RKO (cell line): ENCODE measurements at places on chromosomes 1 and 21.

DNA sequence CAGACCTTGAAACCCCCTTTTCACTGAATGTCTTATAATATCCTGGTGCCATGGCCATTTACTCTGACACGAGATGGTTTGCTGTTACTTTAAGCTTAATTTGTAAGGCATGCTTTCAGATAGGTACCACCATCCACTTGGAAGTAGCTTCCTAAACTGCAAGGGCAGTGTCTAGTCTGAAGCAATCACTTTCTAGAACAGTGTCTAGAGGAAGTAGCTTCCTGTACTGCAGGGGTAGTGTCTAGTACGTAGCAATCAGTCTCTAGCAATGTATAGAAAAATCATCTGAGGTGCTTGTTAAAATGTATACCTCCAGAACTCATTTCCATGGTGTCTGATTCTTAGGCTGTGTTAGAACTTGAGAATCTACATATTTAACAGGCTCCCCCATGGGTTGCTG is 42.5 kb downstream of the ZBTB40 start:
- no peak for DNase-seq

DNA sequence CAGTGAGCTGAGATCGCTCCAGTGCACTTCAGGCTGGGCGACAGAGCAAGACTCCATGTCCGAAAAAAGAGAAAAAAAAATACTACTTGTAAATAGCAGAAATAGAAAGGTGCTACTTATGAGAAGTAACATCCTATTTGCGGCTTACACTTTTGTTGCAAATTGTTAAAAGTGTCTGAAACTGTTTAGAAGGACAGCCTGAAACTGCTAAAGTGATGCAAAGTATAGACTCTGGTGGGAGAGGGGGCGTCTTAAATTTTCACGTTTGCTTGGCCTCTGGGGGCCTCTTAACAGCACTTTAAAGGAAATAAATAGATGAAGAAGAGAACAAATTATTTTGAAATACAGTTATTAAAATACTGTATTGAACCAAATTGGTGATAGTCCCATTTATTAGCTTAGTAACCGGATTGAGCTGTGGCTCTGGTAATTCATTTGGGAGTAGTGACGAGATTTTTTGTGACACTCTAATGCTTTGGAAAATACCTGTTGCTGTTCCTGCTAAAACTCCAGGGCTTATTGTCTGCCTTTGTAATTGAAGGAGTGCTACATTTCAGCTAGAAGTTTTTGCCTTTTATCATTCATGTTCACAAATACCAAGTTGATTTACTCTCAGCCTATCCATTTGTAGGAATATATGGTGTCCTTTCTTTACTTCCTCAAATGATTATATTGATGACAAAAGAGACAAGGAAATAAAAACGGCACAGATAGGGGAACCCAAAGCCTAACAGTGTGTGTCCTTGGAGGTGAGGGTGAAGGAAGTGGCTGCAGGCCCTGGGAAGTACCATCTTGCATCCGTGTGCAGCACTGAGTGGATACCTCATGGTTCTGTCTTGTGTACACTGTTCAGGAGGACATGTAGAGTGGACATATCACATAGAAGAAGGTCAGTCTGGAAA is 6.2 kb downstream of the PKNOX1 start:
- no peak for DNase-seq

DNA sequence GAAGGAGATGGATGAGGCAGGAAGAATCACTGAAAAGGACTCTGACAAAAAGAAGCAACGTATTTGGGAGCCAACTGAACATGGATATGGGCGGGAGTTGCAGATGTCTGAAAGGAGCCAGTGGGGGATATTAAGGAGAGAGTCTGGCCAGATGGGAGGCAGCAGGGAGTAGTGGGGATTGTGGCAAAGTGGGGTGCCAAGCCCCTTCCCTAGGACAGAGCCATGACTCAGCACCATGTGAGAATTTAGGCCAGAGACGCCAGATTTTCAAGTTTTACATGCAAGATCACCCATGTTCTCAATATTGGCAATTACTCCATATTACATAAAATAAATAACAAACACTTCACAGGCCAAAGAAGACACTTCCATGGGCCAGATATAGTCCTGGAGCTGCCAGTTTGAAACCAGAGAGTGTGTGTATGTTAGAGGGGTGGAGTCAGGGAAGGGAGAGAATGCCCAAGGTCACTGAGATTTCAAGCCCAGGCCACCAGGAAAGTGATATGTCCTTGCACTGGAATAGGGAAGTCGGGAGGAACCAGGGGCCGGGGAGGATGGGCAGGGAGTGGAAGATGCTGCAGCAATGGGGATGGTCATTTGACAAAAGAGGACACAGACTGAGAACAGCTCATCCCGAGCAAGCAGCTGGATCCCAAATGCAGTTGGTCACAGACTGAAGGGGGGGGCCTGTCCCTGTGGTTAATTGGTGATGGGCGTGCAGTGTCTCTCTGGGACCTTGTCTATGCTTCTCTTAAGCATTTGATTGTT is 23.5 kb downstream of the TMEM51 start:
- no peak for DNase-seq

DNA sequence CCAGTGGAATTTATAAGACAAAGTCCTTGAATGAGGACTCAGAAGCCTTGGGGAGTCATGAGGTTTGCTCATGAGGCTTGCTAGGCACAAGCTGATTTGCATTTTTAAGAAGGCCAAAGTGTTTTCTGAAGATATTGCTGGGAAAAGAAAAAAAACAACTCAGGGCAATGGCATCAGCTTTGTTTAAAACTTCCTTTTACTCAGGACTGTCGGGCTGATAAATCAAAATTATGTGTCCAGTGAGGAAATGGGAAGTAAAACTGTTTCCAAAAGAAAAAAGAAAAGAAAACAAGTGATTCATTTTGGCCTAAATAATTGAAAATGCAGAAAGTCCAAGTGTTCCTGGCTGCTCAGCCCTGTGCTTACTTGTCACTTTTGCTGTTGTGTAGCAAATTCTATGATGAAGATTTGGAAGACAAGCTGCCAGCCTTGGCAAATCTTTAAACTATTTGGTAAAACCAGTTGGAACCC is 282.4 kb downstream of the HLX start:
- no peak for DNase-seq

- DNase-seq, result no peak
These were observed 873 bp upstream of the PI4KB start for GRCh38 chr1:151327903-151328674.

GRCh38 chr1:153527683-153528040 is 8.1 kb downstream of the S100A6 start:
- DNase-seq, result no peak

- DNase-seq, result no peak
These were observed 18.7 kb upstream of the OR6N2 start for GRCh38 chr1:158799689-158800088.

- no peak for DNase-seq
These were observed 35.5 kb downstream of the CAPN2 start for GRCh38 chr1:223747838-223748335.

GRCh38 chr1:228087771-228088251 is 5.3 kb downstream of the ARF1 start:
- DNase-seq, result peak; percentile 67

GRCh38 chr1:22685591-22686059 is 25.0 kb upstream of the EPHB2 start:
- no peak for DNase-seq

- DNase-seq, result no peak
These were observed 534.3 kb upstream of the OLFM3 start for GRCh38 chr1:102531036-102531435.

DNA sequence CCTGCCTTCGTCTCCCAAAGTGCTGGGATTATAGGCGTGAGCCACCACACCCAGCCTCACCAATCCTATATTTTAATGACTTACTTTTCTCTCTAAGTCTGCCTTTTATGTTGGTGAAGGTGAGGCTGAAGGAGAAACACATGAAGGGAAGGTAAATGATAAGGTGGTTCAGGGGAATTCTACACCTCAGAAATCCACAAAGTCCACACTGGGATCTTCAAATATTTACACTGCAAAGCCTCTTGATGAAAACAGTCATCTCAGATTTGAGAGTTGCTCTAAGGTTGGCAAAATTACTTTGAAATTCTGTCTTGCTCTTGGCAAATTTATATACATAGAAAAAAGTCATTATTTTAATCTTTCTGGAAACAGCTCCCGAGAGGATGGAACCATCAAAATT is 42.0 kb upstream of the CACHD1 start:
- no peak for DNase-seq

DNA sequence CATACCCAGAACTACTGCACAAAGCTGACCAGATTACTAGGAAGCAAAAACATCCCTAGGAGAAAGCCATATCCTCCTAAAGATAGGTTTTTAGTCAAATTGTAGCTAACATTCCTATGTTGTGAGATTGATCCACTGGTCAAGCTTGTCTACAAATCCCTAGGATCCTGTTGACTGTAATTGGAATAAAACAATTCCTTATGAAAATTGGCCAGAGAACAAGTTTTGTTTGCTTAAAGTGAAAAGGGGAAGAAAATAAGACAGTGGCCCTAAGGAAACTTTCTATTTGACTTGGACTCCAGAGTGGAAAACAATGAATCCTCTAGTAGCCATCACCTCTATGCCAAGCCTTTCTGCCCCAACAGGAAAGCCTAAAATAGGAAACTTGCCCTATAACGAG is 645.2 kb upstream of the USP24 start:
- no peak for DNase-seq

DNA sequence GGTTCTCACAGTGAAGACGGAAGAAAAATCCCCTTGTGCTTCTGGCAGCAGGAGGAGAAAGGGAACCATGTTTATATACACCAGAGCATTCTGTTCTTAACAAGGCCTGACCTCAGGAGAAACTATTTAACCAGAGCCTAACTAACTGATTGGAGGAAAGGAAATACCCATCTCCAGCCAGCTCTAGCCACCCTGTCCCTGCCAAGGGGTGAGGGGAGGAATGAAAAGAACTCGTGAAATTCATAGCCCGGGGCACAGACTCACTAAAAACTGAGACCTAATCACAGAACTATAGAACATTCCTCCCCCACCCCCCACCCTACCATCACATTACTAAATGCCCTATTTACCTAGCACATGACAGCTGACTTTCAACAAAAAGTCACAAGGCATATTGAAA is 65.0 kb downstream of the KCNH1 start:
- DNase-seq, result no peak

DNA sequence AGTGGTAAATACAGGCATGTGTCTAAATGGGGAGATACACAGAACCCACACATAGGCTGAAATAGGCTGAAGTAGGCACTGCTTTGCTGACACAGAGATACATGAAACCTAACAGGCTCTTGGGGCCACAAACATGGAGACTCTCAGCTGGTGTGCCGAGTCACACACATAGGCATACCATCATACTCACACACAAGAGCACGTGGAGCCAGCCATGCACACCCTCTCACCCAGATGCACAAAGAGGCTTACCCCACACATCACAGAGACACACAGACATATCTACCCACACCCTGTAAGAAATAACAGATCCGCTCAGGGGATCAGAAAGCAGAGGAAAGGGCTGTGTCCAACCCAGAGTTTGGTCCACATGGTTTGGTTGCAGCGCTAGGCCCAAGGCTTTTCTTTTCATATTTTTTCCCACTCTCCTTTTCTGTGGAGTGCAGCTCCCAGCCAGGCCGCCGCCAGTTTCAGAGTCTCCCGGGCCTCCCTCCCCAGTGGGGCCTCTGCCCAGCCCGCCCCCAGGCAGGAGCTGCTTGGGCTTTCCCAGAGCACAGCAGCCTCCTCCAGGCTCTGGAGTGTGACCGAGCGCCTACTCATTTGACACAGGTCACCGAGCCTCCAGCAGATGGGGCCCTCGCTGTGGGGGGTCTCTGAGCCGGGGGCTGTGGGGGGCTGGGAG is 3.9 kb upstream of the POU3F1 start:
- no peak for DNase-seq

DNA sequence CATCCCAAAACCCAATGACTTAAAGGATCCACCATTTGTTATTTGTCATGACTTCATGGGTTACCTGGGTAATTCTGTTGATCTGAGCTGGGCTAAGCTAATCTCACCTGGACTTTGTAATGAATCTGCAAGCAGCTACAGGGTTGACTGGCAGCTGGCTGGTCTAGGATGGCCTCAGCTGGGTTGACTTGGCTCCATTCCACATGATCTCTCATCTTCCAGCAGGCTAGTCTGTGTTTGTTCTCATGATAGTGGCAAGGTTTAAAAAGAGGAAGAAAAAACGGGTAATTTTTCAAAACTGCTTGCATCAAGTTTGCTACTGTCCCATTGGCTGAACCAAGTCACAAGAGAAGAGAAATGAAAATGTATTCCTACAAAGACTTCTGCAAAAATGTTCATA is 24.8 kb upstream of the ZMYM4 start:
- no peak for DNase-seq

DNA sequence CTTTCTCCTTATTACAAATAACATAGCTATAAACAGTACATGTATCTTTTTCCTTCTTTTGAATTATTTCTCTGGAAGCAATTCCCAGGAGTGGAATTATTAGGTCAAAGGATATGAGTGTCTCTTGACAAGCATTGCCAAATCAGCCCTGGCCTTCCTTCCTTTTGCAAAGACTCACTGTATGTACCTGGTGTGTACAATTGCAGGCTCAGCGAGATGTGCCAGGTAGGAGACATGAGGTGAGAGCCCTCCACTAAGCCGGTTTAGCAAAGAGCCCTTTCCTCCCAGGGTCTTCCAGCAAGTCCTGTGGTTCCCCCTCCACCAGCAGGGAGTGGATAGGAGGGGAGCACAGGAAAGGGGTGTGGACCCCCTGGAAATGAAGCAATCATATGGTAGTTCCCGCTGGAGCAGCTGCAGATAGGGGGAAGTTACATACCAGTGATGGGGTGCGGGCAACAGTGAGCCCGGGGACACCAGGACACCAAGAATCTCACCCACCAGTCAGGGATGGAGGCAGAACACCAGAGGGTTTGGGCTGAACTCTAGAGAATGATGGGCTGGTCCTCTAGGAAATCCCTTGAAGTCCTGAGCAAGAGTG is 18.3 kb downstream of the RCSD1 start:
- DNase-seq, result no peak

DNA sequence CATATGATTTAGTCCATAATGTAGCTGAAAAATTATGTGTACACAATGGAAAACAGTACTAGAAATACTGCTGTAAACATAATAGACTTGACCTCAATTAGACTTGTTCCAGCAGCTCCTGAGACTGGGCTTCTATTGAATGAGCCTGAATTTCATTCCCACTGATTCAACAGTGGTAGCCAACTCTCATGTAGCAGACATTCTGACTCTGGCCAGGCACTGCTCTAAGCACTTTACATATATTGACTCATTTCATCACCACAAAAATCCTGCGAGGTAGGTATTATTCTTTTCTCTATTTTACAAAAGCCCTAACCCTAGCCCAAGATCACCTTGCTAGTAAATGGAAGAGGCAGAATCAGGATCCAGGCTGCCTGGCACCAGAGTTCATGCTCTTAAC is 12.8 kb upstream of the CTSS start:
- DNase-seq, result no peak

GRCh38 chr1:58189453-58189852 is 357.1 kb downstream of the OMA1 start:
- no peak for DNase-seq

GRCh38 chr1:222084048-222084447 is 342.2 kb upstream of the DUSP10 start:
- no peak for DNase-seq
